Activated naive CD4-positive, alpha-beta T cell treated with anti-CD3 and anti-CD28 coated beads, Interleukin-2, amount 50 U/mL, for 72 hours (primary cell): ENCODE measurements at places on chromosomes 6 and 20.

DNA sequence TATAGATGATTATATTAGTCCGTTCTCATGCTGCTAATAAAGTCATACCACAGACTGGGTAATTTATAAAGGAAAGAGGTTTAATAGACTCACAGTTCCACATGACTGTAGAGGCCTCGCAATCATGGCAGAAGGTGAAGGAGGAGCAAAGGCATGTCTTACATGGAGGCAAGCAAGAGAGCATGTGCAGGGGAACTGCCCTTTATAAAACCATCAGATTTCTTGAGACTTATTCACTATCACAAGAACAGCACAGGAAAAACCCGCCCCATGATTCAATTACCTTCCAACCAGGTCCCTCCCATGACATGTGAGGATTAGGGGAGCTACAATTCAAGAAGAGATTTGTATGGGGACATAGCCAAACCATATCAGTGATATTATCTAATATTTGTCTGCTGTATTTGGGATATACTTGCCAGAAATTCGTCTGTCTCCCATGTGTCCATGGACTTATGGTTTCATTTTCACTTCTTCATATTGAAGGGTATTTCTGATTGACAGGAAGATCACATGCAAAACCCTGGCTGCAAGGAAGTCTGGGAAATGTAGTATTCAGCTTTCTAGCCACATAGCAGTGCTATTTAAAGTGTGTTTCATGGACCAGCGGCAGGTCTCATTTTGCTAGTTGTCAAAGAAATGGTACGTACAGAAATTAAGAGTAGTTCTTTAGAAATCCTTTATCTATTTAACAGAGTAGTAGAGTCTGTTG is 50.5 kb upstream of the PAK5 start:
- DNase-seq: no peak

DNA sequence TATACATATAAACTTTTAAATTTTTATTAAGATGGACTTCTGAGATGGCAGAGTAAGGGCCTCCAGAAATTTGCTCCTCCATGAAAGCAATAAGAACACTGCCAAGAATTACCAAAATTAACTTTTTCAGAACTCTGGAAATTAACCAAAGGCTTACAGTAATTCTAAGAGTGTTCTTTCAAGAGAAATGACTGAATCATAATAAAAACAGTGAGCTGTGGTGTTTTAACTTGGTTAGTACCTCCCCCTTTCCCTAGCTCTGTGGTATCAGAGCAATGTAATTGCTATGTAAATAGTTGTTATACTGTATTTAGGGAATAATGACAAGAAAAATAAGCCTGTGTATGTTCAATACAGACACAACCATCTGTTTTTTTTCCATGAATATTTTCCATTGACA is 19.0 kb downstream of the HECA start:
- no peak for DNase-seq

DNA sequence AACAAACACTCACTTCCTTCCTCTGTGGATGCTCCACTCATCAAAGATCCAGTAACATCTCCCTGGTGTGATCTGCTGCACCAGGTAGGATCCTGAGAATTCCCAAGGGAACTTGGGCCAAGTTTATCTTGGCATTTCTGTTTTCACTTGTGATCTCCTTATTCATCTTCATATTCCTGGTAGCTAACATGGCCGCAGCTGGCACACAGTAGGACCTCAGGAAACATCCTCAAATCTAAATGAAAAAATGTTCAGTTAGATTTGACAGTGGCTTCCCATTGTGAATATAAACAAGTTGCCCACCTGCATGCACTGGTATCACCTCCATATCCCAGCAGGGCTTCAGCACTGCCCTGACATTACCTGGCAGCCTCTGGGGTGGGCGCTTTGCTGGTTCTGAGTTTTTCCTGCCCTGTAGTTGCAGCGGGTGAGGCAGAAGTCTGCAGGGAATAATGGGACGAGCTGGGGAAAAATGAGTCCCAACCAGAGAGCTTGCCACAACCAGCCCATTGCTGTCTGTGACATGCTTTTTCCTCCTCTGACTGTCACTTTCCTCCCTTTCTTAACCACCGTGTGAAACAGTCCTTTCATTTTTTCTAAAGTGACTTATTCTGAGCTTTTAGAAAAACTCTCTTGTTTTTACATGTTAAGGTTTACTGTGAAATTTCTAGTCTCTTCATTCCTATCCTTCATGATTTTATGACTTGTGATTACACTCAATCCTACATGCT is 9.4 kb upstream of the DSTN start:
- DNase-seq: no peak

- no peak for DNase-seq
These were observed 91.9 kb downstream of the ADGRB3 start for GRCh38 chr6:68726992-68727391.

- no peak for DNase-seq
These were observed 3.5 kb downstream of the DLGAP4 start for GRCh38 chr20:36309643-36310042.

- DNase-seq: no peak
These were observed 38.0 kb upstream of the ECHDC1 start for GRCh38 chr6:127381384-127381783.

GRCh38 chr6:42326248-42326647 is 108.6 kb upstream of the MRPS10 start:
- DNase-seq: no peak

DNA sequence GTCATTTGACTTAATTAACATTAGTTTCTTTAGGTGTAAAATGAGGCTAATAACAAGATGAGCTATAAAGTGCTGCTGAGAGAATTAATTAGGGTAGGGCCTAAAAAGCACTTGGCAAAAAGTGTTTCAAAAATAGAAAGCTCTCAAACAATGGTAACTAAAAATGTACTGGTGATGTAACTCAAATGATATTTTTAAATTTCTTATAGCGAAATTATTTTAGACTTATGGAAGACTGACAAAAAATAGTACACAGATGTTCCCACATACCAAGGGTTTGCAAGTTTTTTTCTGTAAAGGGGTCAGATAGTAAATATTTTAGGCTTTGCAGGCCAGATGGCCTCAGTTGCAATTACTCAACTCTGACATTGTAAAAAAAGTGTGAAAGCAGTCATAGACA is 190.7 kb upstream of the UFL1 start:
- no peak for DNase-seq

GRCh38 chr6:30752157-30752927 is 8.0 kb upstream of the IER3 start:
- DNase-seq: no peak

DNA sequence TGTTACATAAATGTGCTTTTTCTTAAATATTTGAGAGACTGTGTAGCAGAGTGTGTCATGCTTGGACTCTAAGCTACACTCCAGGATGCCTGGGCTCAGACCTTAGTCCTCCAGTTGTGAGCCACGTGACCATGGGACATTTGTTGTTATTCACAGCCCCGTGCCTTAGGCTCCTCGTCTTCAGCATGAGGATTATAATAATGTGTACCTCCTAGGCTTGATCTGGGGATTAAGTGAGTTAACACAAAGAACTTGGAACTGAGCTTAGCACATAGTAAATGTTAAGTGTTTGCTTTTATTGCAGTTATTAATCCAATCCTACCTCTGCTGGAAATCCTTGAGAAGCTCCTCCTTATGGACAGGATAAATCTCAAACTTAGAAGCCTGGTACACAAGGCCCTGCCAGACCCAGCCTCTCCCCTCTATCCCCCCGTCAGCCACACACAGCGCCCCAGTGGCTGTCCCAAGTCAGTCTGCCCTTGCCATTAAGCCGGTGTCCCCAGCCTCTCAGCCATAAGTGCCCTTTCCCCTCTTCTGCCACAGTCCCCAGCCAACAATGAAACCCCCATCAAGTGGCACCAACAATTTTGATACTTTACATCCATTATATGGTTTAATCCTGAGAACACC is 177.5 kb downstream of the TMEM242 start:
- DNase-seq: no peak

DNA sequence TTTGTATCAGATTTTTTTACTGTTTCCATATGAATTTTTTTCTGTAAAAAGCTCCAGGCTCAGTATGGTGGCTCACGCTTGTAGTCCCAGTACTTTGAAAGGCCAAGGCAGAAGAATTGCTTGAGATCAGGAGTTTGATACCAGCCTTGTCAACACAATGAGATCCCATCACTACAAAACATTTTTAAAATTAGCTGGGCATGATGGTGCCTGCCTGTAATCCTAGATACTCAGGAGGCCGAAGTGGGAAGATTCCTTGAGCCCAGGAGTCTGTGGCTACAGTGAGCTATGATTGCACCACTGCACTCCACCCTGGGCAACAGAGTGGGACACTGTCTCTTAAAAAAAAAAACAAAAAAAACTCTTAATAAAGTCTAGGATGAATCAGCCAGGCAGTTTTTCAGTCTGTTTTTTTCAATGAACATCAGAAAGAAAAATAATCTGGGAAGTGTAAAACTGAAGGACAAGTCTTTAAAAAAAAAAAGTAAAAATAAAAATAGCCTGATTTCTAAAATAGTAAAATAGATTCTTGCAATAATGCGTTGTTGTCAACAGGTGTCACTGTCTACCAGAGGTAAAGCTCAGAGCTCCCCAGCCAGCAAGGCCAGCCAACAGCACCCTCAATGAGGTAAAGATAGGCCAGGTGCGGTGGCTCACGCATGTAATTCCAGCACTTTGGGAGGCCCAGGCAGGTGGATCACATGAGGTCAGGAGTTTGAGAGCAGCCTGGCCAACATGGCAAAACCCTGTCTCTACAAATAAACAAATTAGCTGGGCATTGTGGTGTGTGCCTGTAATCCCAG is 9.3 kb upstream of the ATG5 start:
- peak; percentile 33 for DNase-seq

- DNase-seq: no peak
These were observed 19.7 kb downstream of the PCK1 start for GRCh38 chr20:57580478-57581201.

GRCh38 chr6:73989428-73989827 is 293.4 kb downstream of the CD109 start:
- no peak for DNase-seq

DNA sequence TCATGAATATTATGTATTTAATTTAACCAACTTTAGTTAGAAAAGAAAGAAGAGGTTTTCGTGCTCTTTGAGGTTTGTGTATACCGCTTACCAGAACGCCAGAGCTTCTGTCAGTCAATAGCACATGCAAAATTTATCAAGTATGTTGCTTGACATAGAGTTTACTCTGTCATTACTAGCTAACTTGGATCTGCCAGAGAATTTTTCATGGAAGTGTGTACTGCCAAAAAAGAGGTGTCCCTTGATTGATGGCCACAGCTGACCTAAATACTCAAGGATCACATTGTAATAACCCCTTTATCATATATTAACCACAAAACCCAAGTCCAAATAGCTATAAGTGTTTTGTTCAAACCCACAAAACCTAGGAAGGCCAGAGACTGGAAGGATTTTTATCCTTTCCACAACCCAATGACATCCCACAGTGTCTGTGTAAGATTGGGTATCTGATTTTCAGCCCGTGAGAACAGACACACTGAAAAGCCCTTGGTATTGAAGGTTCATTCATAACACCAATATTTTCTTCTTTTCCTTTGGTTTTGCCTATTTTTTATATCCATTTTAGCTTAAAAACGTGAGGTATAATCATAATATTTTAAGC is 194.0 kb upstream of the EYA4 start:
- no peak for DNase-seq

DNA sequence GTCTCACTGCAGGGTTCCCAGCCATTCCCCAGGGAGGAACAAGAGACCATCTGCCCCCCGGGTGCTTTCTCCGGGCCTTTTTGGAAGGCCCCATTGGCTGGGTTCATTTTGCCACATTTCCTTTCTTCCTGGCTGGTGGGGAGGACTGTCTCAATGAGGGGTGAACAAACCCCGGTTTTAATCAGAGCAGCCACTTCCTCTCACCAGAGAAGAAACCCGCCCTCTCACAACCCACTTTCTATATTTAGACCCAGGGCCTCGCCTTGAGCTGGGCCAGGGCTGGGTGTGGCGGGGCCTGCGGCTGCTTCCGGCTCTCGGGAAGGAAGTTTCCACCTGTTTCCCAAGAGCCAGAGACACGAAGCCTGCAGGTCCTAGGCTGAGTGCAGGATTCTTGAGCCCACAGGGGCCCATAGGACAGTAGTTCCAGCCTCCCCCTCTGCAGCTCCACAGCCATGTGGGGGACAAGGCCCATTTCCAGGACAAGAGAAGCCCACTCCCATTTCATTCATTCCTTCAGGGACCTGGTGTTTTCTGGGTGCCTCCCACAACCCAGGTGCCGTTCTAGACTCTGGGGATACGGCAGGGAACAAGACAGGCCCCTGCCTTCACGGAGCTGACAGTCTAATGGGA is 41.8 kb downstream of the RBM38 start:
- peak; percentile 77 for DNase-seq

DNA sequence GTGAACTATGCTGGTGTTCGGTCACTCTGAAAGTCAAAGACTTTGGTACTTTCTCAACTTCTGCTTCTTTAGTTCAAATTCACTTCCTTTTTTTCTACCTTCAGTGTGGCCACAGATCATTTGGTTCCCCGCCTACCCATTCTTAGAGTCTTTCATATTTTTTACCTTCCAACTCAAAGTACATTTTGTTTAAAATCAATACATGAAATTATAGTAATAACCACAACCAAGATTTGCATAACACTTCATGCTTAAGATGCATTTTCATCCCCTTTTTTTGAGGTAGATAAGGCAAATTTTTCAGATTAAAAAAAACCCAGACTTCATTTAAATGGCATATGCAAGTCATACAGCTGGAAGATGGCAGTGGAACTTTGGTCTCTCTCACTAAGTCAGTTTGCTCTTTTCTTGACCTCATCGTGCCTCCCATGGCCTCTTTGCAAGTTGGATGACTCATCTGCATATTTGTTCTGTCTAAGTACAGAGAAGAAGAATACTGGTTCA is 11.9 kb upstream of the CNR1 start:
- DNase-seq: no peak

- no peak for DNase-seq
These were observed 32.7 kb upstream of the MAP7 start for GRCh38 chr6:136582711-136583471.

GRCh38 chr20:17620371-17621228 is 50.7 kb downstream of the DSTN start:
- DNase-seq: no peak

GRCh38 chr6:149316108-149316727 is 1.3 kb upstream of the TAB2 start:
- no peak for DNase-seq

- no peak for DNase-seq
These were observed at the start of gene SCGN for GRCh38 chr6:25652007-25652515. TSS of gene SCGN (plus strand) at chr6:25652215. CDS start at chr6:25652404, 189 bp downstream.
